Activated CD4-positive, alpha-beta T cell treated with anti-CD3 and anti-CD28 coated beads, Interleukin-2, amount 10 ng/mL, durations not matched to agents 24 days and 14 days (primary cell): ENCODE measurements at places on chromosomes 12 and 14.

DNA sequence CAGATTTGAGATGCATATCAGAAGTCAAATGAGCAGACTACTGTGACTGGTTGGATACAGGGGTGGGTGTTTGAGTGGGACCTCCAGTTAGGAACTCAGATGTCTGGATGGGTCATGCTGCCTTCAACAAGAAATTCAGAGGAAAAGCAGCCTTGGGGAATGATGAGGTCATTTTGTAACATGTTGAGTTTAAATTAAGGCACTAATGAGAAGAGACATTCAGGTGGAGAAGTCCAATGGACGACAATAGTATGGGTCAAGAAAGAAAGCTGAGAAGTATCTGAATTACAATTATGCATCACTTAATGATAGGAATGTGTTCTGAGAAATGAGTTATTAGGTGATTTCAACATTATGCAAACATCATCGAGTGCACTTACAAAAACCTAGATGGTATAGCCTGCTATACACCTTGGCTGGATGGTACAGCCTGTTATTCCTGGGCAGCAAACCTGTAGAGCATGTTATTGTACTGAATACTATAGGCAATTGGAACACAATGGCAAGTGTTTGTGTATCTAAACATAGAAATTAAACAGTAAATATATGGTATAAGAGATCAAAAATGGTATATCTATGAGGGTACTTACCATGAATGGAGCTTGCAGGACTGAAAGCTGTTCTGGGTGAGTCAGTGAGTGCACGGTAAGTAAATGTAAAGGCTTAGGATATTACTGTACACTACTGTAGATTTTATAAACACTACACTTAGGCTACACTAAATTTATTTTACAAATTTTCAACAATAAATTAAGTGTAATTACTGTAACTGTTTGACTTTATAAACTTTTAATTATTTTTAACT, 414.7 kb downstream of the RAD51B start:
- no peak for DNase-seq

DNA sequence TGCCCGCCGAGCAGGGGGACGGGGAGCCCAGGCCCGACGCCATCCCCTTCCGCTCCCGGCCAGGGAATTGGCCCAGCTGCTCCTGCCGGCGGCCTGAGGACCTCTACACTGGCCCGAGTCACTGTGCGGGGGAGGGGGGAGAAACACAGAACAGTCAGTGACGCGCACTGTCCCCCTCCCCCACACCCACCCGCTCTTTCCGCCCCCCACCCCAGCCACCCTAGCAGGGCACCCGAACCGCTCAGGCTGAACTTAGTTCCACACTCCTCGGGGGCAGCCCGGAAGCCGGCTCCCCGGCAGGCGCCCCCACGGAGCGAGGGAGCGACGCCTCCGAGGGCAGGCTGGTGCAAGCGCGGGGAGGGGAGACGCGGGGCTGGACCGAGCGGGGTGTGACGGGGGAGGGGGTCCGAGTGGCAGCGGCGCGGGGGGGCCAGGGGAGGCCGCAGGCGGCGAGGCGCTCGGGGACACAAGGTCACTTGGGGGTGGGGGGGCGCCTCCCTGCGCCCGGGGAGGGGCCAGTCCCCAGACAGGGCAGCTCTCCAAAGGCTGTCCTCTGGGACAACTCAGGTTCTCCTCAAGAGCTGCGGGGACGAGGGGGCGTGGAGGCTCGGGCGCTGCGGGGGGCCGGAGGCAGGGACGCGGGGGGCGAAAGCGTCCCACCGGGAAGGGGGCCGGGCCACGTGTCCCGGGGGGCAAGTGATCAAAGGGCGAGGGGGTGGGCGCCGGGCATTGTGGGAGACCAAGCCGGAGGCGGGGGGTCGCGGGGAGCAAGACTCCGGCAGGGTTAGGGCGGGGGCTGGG, 648 bp downstream of the CHD4 start:
- DNase-seq, result peak; percentile 85

DNA sequence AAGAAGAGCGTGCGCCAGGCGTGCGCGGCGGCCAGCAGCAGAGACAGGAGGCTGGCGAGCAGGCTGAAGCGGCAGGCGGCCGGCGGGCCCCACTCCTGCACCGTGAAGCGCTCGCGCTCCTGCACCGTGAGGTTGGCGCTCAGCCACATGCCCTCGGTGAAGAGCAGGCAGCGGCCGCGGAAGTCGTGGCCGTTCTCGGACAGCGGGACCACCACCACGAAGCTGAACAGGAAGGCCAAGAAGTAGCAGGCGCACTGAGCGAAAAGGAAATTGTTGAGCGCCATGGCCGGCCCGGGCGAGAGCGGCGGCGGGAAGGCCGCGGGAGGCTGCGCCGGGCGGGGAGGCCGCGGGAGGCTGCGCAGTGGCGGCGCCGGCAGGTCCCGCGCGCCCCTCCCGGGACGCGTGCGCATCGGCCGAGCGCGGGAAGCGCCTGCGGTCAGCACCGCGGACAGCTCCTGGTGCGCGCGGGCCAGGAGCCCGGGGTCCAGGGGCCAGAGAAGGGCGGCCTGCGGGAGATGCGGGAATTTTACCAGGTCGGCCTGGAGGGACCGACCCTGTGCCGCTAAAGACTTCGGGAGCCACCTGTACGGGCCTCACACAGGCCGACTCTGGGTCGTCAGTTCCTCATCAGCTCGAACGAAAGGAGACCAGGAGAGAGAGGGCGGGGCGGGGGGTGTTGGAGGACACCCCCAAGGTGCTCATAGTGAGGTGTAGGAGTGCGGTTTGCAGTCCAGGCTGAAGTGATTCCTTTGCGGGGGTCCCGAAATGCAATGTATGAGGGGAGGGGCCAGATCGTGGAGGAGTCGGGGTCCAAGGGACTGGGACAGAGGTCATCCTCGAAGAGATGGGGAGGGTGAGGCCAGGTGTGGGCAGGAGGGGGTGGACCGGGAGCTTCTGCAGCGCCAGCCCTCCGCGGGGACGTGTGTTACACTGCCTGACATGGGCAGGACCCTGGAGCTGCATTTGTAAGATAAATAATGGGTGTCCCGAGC, at the start of gene TMEM179:
TMEM179 (minus strand) TSS at position 315 of the 992 bp plus-strand sequence; CDS start at position 284, 31 bp downstream.
- DNase-seq, result peak; percentile 65

GRCh38 chr12:84785281-84785680, 127.3 kb downstream of the SLC6A15 start:
- DNase-seq, result no peak

- peak; percentile 71 for DNase-seq
Measured at GRCh38 chr12:94172031-94172430, 23.7 kb downstream of the PLXNC1 start.

DNA sequence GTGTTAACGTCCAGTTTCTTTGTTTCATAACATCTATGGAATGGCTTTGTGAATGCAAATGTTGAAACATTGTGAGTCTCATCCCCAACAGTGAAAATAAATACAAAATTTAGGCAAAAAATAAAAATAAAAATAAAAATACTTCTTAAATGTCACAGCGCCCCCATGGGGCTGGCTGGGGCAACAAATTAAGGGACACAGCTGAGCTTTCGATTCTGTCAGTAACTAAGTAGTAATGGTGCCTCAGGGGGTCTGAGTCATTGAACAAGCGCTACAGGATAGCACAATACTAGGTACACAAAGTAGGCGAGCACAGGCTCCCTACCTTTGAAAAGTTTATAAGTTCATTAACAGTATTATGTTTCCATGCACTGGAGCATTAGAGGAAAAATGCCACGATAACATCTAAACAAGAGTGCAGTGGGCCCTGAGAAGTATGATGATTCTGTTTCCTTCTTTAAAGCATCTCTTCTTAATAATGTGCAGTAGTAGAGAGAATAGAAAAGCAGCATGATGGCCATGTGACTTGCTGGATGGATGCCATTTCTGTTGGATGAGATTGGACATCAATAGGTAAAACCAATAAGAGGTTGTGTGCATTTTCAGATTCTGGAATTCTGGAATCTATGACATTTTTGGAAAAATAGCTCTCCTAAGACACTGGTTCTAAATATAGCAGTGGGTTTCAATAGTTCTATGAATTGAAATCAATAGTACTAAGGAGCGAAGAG, 667.2 kb downstream of the DIO2 start:
- DNase-seq, result no peak

DNA sequence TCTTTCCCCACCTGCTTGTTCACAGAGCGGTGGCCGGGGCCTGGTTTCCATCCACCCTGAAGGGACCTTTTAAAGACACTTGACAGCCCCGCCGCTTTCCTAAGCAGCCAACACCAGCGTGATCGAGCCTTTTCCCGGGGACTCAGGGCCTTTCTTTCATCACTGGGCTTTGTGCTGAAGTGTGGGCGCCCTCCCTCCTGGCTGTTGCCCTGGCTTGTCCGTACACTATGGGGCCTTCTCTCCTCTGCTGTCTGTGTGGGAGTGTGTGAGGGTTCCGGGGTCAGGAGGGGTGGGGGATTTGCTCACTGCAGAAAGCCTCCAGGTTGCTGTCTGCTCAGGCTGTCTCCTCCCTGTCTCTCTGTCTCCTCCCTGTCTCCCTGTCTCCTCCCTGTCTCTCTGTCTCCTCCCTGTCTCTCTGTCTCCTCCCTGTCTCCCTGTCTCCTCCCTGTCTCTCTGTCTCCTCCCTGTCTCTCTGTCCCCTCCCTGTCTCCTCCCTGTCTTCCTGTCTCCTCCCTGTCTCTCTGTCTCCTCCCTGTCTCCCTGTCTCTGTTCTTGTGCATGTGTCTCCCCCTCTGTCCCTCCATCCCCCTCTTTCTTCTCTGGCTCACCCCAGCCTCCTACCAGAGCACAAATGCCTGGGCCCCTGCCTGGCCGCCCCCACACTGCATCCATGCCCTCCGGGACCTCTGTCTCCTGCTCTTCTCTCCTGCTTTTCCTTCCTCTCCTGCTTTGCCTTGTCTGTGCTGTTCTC, 64.7 kb downstream of the CCDC92 start:
- DNase-seq, result no peak

GRCh38 chr12:94401326-94401725, 58.3 kb downstream of the CEP83 start:
- DNase-seq, result no peak

DNA sequence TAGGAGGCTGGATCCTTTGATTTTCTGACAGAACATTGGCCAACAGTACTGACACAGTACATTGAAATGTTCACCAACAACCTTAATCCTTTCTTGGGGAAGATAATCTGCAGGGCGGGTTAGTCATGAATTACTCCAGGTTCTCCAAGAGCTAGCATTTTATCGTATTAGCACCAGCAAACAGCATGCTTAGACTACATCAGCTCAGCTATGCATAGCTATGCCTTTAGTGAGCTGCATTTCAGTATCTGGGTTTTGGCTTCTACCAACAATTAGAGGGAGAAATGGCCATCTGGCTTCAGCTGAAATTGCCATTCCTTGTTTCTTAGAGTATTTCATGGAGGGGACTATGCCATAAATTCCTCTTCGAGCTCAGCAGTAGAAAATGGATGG, 33.8 kb downstream of the SAMD4A start:
- DNase-seq, result no peak

DNA sequence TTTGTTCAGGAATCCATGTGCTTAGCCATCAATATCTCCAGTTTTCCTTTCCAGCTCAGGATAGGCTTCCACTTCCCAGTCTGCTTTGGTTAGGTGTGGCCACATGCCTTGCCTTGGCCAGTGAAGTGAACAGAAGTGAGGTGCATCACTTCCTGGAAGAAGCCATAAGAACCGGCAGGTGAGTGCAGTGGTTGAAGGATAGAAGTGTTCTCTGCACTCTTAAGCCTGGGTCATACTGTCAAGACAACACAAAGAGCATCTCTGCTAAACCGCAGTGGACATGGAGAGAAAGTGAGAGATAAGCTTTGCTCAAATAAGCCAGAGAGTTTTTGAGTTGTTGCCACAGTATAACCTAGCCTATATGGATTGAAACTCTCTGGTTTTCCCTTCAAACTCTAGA, 11.4 kb downstream of the GNG2 start:
- peak; percentile 69 for DNase-seq

GRCh38 chr12:56387152-56387736, 24.6 kb upstream of the APOF start:
- DNase-seq, result no peak

GRCh38 chr14:44404036-44404435, 103.0 kb downstream of the FSCB start:
- DNase-seq, result no peak

DNA sequence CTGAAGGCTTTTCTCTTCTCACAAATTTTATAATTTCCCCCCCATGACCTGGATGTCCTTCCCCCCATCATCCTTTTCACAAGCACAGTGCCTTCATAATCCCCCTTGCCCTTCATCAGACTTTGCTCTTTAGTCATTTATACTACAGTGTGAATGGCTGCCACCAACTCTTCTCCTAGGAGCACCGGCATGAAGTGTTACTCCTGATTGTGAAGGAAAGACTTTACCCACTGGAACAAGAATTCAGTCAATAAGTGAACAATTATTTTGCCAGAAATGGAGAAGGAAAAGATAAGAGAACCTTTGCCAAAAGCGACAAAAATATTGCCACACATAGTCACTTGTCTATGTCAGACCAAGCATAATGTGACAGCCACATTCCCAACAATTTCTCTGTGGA, 5.0 kb downstream of the SERPINA9 start:
- no peak for DNase-seq

- no peak for DNase-seq
Measured at GRCh38 chr12:112126911-112127310, 1.6 kb downstream of the TRAFD1 start.

GRCh38 chr12:24815114-24815423, 133.8 kb downstream of the BCAT1 start:
- DNase-seq, result no peak

GRCh38 chr12:2378835-2379330, 326.1 kb downstream of the CACNA1C start:
- peak; percentile 63 for DNase-seq

DNA sequence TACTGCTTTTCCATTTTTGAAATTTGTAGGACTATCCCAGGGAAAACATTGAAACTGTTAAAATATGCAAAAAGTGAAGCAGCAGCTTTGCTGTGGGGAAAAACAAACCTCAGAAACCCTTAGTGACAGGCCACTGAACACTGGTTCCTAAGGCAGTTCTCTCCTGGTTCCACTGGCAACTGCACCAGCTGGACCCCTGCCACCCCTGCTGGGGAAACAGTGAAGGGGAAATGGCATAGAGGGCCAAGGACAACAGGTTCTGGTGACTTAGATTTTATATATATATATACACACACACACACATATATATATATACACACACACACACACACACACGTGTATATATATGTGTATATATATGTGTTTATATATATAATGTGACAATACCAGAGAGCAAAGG, 16.2 kb upstream of the KRT7 start:
- DNase-seq, result no peak

DNA sequence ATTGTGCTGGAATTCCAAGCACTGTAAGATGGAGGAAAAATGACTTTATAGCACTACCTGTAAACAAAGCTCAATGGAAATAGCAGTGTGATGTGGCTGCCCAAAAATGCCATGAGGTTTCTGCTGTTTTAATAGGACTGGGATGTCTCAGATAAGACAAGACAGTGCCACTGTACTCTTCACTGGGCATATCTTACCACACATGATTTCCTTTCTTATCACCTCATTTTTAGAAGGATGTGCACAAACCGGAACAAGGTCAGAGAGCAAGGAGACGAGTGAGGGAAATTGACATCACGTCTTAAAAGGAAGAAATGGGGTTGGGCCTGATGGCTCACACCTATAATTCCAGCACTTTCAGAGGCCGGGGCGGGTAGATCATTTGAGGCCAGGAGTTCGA, 38.4 kb upstream of the FGD4 start:
- peak; percentile 31 for DNase-seq

GRCh38 chr14:79383031-79383430, 828.3 kb downstream of the DIO2 start:
- DNase-seq, result no peak

- DNase-seq, result no peak
Measured at GRCh38 chr14:32710231-32710671, 228.4 kb upstream of the NPAS3 start.
